Left colon (tissue), 2 donors: ENCODE measurements at places on chromosomes 11 and 22. TPM values are rescaled to one million over a fixed set of nuclear protein-coding genes. Genes with fewer than 3 reads are reported as not detected.

The RAC2 gene
- total RNA-seq: 22.6 TPM

The NAV2 gene
- total RNA-seq: 16.1 TPM

The MRGPRX3 gene
- total RNA-seq: not detected

The DCDC1 gene
- total RNA-seq: not detected

The HEPACAM gene
- total RNA-seq: 0.14 TPM

The OR10D3 gene
- total RNA-seq: not detected

The PKNOX2 gene
- total RNA-seq: 1.5 TPM

The OR51E2 gene
- total RNA-seq: 0.18 TPM

The OR51B4 gene
- total RNA-seq: not detected

The PRAME gene
- not detected for total RNA-seq

The KRTAP5-9 gene
- 0.61 TPM for total RNA-seq

The DNAJB7 gene
- total RNA-seq: 0.21 TPM

The POU2F3 gene
- 2.0 TPM for total RNA-seq

The GAL3ST1 gene
- total RNA-seq: 17.4 TPM

The OR8A1 gene
- not detected for total RNA-seq

The RCOR2 gene
- total RNA-seq: 2.1 TPM
